ENCODE measurements at places on chromosomes 16 and 17.
A peak's percentile ranks its signal among the peaks of the same experiment; 100 is the strongest.

GRCh38 chr17:17938388-17939107, 33.7 kb downstream of the TOM1L2 start:
- no peak for DNase-seq

DNA sequence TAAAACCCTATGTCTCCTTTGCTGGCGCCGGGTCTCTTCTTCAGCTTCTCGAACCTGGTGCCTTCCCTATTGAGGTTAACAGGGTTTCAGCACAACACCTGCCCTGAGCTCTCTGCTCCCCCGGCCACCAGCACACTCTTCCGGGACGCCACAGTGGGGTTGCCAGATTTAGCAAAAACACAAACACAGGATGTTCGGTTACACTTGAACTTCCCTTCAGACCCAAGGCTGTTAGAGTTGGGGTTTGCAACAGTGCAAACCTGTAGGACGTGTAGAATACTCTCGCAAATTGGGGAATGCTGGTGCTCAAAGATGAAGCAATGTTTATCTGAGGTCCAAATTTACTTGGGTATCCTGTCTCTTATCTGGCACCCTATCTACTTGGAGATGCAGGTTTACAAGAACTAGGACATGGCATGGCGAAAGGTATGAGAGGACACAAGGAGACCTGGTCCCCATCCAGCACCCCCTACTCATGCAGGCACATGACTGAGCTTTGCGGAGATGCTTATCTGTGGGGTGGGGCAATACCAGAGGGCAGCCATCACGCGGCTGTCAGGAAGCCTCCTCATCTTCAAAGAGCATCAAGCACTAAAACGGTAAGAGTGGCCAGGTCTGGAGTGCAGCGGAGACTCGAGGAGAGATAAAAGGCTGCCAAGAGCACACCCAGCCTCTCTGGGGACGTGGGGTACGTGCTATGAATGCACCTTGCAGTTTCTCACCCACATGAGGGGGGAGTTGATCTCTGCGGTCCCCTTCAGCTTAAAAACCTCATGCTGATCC, 52.8 kb downstream of the SDK2 start:
- peak; percentile 63 for DNase-seq

GRCh38 chr17:38994026-38994425, 26.8 kb upstream of the FBXO47 start:
- no peak for DNase-seq

GRCh38 chr16:8996891-8997290, 33.2 kb upstream of the USP7 start:
- no peak for DNase-seq

DNA sequence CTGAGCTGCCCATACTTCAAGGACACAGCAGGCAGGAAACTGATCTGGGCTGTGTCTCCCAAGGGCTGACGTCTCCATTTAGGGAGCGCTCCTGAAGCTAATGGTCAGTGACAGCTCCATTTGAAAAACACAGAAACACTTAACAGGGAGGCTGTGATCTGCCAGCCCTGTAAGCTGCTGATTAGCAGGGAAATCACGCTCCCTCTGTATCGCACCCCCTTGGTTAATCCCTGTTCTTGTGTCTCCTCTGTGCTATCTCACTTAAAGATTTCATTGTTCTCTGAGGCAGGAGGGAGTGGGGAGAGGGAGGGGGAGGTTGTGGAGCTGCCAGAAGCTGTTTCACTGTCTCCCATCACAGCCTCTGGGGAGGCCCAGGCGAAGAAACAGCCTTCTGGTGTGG, 47.4 kb upstream of the CACNG3 start:
- no peak for DNase-seq

DNA sequence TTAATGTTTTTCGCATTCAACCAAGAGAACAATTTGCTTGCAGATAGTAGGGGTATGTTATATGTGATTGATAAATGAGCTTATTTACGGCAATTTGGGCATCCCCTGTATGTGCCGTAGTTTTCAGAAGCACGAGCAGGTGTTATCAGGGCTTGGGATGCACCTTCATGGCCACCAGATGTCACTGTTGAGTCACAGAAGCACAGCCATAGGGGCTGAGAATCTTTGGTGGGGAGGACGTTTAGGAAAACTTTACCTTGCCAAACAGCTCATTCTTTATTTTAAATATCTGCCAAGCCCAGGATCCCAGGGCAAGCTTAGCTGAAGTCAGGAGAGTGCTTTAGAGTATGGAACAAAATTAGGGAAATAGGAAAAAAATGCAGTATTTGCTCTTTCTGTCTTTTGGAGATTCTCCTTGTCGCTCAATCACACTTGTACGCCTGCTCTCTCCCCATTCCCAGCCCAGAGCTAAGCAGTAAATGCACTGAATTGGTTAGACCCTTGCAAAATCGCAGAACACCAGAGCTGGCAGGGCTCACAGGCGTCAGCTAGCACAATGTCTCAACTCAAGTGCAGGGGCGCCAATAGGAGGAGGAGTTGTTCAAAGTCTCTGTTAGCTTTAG, 93.6 kb upstream of the MPHOSPH6 start:
- peak; percentile 66 for DNase-seq

GRCh38 chr16:86117756-86118155, 218.8 kb downstream of the IRF8 start:
- DNase-seq: no peak

DNA sequence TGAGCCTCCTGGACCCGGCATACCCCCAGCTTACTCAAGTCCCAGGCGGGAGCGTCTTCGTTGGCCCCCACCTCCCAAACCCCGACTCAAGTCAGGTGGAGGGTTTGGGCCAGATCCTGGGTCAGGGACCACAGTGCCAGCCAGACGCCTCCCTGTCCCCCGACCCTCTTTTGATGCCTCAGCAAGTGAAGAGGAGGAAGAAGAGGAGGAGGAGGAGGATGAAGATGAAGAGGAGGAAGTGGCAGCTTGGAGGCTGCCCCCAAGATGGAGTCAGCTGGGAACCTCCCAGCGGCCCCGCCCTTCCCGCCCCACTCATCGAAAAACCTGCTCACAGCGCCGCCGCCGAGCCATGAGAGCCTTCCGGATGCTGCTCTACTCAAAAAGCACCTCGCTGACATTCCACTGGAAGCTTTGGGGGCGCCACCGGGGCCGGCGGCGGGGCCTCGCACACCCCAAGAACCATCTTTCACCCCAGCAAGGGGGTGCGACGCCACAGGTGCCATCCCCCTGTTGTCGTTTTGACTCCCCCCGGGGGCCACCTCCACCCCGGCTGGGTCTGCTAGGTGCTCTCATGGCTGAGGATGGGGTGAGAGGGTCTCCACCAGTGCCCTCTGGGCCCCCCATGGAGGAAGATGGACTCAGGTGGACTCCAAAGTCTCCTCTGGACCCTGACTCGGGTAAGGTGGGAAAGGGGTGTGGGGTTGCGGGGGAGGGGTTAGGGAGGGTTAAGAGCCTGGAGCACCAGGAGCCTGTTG, 1.6 kb downstream of the SENP3 start:
- no peak for DNase-seq

DNA sequence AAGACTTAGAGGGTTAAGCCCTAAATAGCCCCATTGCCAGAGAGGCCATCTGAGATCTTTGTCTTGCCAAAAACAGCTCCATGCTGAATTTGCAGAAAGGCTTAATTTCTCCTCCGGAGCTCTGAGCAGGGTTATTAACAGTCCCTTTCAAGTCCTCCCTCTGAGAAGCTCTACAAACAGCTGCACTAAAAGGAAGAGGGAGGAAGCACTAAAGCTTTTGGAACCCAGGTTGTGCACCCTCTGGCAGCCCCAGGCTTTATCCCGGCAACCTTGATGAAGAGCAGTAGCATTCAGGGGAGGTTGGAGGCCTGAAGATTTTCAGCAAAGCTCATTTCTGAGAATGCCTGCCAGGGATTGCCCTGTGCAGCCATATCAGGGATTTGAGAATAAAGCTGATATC, 554.7 kb downstream of the RBFOX1 start:
- no peak for DNase-seq

DNA sequence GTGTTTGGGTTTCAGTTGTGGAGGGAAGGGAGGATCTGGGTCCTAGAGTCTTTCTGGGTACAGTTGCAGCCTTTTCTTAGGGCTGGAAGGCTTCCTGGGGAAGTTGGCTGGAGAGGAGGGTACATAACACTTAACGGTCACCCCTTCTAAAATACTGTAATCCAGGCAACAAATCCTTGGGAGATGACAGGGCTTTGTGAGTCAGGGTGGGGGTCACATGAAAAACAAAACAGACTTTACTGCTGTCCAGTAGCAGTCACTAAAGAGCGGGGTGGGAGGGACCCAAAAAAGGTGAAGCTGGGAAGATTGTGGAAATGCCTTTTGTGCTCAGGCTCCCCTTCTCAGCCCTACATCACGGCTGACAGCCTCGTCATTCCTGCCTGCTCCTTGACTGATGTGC, 6.3 kb downstream of the SAP30BP start:
- no peak for DNase-seq

DNA sequence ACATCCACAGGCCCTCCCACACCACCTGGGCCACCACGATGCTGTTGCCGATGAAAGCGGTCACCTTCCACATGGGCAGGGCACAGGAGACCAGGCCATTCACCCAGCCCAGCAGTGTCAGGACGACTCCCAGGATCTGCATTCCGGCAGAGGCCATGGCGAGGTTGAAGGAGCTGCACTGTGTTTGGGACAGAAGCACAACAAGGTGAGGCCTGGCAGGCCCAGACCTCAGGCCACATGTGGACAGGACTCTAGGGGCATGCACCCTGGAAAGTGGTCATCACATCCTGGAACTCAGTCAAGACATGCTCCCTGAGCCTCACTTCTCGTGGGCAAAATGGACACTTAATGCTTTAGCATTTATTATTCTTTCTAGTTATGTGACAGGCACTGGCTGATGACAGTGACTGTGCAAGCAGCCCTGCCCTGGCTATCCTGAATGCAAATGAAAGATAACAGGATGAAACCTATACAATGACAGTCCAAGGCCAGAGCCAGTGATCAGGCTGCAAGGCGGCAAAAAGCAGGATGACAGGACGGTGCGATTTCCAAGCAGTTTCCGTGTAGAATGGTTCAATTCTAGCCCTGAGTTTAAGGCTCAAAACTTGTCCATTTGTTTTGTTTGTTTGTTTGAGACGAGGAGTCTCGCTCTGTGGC, 2.0 kb downstream of the CLDN6 start:
- no peak for DNase-seq

DNA sequence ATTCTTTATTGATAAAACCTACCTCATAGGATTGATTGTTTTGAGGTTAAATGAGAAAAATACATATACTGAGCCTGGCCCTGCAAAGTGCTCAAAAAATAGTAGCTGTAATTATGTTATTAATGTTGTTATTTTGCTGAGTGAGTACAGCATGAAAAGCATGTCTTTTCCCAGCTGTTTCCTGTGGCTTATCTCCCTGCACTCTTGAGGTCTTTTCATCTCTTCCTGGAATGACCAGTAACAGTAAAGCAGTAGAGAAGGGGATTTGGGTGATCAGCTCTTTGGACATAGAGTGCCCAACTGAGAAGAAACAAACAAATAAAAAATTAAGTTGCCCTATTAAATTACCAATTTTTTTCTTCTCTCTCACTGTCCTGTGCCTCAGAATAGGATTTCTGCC, 53.7 kb downstream of the NFAT5 start:
- DNase-seq: no peak

- peak; percentile 52 for DNase-seq
These were observed 22.7 kb downstream of the USP22 start for GRCh38 chr17:21019976-21020586.

DNA sequence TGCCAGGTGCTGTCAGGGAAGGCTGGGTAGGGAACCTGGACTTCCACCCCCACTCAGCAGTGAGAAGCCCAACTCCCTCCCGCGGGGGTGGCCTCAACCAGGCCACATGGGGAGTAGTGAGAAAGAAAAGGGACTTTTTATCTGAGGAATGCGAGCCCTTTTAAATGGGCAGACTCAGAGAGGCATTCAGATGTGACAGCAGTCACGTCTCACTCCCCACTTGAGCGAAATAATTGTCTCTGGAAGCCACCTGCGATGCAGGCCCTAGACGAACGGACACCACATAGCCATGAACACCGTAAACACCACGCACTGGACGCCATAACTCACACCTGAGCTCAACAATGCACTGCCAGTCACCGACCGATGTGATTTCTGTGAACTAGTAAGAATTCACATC, 11.9 kb upstream of the CD300E start:
- DNase-seq: no peak

DNA sequence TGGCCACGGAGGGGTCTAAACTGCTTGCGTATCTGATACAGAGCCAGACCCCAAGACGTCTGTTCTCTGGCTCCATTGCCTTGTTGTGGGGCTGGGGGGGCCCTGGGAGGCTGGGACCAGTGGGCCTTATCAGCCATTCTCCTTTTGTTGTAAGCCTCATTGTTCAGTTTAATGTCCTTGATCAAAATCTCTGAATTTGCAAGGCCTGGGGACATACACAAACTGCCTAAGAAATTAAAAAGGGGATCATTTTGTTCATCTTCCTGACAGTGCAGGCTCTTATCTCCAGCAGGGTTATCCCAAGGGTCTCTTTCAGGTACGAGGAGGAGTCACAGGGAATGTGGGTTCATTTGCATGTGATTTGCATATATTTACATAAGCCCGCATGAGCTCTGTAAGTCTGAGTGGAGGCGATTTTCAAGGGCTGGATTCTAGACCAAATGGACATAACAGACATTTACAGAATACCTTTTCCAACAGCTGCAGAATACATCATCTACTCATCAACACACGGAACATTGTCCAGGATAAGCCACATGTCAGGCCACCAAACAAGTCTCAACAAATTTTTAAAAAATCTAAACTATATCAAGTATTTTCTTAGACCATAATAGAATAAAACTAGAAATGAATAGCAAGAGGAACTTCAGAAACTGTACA, 269.8 kb downstream of the RBFOX1 start:
- no peak for DNase-seq

DNA sequence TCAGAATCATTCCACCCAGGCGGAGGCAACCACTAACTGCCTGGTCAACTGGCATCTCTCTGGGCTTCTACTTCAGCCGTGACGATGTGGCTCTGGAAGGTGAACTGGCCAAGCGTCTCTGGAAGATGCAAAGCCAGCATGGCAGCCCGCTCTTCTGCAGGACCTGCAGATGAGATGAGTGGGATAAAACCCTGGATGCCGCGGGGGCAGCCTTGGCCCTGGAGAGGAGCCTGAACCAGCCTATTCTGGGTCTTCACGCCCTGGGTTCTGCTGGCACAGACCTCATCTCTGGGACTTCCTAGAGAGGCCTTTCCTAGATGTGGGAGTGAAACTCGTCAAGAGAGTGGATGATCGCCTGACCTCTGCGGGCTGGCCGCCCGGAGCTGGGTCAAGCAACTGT, 10.6 kb downstream of the UBB start:
- no peak for DNase-seq
